ENCODE measurements at places on chromosomes 4 and X. TPM values are rescaled to one million over a fixed set of nuclear protein-coding genes. Genes with fewer than 3 reads are reported as not detected.

TLR1 gene
- total RNA-seq = 0.32 TPM

NOX1 gene
- total RNA-seq = not detected

PAGE4 gene
- not detected for total RNA-seq

LGI2 gene
- total RNA-seq = 0.06 TPM

EXOC1L gene
- not detected for total RNA-seq

TGIF2LX gene
- not detected for total RNA-seq

HTR2C gene
- total RNA-seq = not detected

MAGEA8 gene
- total RNA-seq = not detected
